GM12864 (cell line): ENCODE measurements at places on chromosomes 6 and 20.

GRCh38 chr6:27145731-27146455 is 101.6 kb upstream of the PRSS16 start:
- DNase-seq = peak; percentile 92

GRCh38 chr6:42113936-42114636 is 28.3 kb downstream of the C6orf132 start:
- DNase-seq = no peak

- no peak for DNase-seq
Measured at GRCh38 chr6:79513111-79513510, 24.1 kb downstream of the LCA5 start.

DNA sequence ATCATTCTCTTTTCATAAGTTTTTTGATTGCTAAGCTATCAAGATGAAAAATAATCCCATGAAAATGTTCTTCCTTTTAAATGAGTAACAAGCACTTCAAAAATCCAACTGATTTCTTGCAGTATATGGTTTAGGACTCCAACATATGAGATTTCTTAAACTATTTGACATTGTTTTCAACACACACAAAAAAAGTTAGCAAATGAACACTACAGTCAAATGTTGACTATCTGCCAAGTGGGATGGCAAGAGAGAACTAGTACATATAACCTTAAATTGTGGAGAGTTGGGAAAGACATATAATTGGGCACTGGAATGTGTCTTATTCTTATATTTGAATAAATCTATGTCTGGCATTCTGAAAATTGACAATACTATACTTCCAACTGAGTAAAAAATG is 15.6 kb downstream of the COL21A1 start:
- no peak for DNase-seq

- no peak for DNase-seq
Measured at GRCh38 chr6:140040396-140040795, 665.9 kb upstream of the CITED2 start.

DNA sequence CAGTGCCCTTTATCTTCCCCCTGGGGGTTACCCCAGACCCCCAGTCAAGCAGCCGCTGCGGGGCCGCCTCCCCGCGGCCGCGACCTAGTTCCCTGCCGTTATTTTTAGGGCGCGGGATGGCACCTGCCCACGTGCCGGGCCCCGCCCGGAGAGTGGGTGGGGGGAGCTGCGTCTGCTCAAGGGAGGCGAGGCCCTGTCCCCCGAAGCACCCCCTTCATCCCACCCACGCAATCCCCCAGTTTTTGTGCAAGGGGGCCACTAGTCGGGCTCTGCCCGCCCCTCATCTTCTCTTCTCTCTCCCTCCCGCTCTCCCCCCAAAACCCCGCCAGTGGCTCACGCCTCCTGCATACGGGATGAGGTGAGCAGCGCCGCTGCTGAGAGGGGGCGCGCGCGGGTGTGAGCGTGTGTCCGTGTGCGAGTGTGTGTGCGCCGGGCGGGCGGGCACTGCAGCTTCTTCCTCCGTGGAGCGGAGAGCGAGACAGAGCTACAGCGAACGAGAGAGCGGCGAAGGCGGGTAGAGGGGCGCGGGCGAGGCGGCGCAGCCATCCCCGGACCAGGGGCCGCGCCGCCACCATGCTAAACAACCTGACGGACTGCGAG is at the start of gene SLC12A5:
SLC12A5 (plus strand) TSS at position 444 of the 600 bp plus-strand sequence; CDS start at position 574, 130 bp downstream.
- no peak for DNase-seq

DNA sequence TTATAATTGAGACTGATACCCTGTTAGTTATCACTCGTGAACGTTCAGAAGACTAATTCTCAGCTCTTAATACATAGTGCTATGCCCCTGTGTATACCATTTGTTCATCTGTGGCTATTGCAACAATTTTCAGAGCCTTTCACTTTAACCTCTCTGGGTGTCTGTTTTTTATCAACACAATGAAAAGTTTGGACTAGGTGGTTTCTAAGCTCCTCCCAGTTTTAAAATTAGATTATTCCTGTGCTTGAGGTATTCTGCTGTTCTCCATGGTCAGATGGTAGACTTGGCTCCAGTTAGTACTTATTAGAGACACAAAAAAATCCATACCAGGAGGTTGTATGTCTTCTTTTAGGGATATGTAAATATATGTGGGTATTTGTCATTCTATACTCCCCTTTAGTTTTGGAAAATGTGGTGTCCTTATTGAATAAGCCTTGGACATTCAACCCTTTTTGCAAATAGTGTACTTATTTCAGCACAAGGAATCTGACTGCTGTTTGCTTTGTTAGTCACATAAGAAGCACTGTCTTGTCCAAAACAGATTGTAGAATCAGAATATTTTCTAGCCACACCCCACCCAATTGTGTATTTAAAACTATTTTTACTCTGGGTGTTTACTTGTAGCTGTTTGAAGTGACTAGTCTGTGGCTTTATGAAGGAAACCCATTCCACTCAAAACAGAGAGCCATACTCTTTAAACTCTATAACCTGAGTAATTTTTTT is 2.0 kb upstream of the COL10A1 start:
- DNase-seq = no peak

- no peak for DNase-seq
Measured at GRCh38 chr6:68876792-68877493, 241.9 kb downstream of the ADGRB3 start.

DNA sequence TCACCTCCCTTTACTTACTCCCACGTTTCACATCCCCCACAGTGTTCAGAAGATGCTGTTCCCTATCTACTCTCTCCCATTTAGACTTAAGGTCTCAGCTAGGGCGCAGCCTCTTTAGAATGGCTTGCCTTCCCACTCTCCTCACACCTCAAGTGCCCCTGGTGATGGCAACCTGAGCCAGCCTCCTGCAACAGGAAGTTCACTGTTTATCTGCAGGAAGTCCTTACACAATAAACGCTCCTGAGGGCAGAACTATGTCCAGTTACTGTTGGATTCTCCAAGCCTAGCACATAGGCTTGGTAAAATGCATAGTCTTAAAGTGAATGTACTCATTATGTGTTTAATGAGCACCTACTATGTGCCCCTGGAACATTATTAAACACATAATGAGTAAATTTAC is 21.9 kb upstream of the RAB22A start:
- no peak for DNase-seq

GRCh38 chr6:157607317-157608109 is 215.5 kb upstream of the SNX9 start:
- peak; percentile 41 for DNase-seq
